ENCODE measurements at places on chromosomes 11 and 22. TPM values are rescaled to one million over a fixed set of nuclear protein-coding genes. Genes with fewer than 3 reads are reported as not detected.

ANKK1 gene
- 1.3 TPM for total RNA-seq

TMEM151A gene
- total RNA-seq = not detected

DPP3 gene
- 24.6 TPM for total RNA-seq

SBF2 gene
- 26.3 TPM for total RNA-seq

CNIH2 gene
- not detected for total RNA-seq

CNGA4 gene
- total RNA-seq = not detected

GRM5 gene
- total RNA-seq = not detected

GDPD4 gene
- not detected for total RNA-seq

SYT12 gene
- 0.83 TPM for total RNA-seq

HEPACAM gene
- not detected for total RNA-seq

DDT gene
- 126 TPM for total RNA-seq

GRCh38 chr11:64057890-64058289, 22.2 kb downstream of the FLRT1 start:
- no peak for DNase-seq

DNA sequence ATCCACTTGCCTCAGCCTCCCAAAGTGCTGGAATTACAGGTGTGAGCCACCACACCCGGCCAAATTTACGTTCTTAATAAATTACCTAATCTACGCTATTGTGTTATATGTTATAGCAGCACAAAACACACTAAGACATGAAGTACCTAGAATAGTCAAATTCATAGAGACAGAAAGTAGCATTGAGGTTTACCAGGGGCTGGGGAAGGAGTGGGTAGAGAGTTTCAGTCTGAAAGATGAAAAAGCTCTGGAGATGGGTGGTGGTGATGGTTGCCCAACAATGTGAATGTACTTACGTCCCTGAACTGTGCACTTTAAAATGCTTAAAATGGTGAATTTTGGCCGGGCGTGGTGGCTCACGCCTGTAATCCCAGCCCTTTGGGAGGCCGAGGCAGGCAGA, 65.7 kb upstream of the NUP50 start:
- no peak for DNase-seq

DNA sequence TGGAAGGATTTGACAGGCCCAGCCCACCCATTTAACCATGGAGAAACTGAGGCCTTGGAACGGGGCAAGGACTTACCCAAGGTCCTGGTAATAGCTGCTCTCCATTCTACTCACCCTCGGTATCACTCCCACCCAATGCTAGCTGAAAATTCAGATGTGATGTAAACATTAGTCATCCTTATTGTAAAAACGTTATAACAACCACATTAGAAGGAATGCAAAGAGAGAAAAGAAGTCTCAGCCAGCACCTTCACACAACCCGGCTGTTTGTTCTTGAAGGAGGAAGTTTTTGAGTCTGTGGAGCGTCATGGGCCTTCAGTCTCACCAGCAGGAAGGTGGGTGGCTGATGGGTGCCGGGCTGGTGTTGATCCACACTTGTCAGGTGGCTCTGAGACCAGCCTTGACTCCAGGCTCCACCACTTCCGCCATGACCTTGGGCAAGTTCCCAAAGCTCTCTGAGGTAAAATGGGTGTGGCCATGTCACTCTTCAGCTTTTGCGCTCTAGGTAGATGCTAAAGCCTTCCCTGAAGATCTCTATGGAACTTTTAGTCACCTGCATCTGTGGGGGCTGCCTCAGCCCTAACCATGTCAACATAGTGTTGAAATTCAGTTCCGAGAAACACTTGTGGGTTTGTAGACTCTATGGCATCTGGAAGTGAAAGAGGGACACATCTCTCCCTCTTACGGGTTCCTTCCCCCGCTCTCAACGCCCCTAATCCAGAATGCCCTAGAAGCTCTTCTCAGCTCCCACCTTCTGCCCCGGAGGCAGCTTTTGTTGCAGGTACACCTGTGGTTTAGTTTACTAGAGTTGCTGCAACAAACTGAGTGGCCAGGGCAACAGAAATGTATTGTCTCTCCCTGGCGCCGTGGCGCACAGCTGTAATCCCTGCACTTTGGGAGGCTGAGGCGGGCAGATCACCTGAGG, 14.8 kb downstream of the CD6 start:
- DNase-seq = no peak

DNA sequence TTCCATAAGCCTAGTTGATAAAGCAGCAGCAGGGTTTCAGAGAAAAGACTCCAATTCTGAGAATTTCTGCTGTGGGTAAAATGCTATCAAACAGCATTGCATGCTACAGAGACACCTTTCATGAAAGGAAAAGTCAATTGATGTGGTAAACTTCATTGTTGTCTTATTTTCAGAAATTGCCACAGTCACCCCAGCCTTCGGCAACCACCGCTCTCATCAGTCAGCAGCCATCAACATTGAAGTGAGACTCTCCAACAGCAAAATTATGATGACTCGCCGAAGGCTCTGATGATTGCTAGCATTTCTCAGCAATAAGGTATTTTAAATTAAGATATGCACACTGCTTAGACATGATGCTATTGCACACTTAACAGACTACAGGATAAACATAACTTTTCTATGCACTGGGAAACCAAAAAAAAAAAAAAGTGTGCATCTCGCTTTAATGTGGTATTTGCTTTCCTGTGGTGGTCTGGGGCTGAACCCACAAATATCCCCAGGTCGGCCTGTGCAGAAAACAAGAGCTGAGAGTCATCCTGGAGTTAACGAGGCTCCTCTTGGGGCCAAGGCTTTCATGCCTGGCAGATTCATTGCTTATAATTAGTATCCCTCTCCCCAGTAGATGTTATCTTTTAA, 192.1 kb downstream of the CTTN start:
- no peak for DNase-seq

GRCh38 chr22:37896939-37897338, 9.2 kb upstream of the MICALL1 start:
- DNase-seq = no peak

- no peak for DNase-seq
Measured at GRCh38 chr11:69567951-69568808, 72.8 kb upstream of the CCND1 start.

- no peak for DNase-seq
Measured at GRCh38 chr11:1041471-1041870, 5.0 kb upstream of the MUC6 start.

- no peak for DNase-seq
Measured at GRCh38 chr11:117281159-117281558, 10.0 kb upstream of the BACE1-AS start.

DNA sequence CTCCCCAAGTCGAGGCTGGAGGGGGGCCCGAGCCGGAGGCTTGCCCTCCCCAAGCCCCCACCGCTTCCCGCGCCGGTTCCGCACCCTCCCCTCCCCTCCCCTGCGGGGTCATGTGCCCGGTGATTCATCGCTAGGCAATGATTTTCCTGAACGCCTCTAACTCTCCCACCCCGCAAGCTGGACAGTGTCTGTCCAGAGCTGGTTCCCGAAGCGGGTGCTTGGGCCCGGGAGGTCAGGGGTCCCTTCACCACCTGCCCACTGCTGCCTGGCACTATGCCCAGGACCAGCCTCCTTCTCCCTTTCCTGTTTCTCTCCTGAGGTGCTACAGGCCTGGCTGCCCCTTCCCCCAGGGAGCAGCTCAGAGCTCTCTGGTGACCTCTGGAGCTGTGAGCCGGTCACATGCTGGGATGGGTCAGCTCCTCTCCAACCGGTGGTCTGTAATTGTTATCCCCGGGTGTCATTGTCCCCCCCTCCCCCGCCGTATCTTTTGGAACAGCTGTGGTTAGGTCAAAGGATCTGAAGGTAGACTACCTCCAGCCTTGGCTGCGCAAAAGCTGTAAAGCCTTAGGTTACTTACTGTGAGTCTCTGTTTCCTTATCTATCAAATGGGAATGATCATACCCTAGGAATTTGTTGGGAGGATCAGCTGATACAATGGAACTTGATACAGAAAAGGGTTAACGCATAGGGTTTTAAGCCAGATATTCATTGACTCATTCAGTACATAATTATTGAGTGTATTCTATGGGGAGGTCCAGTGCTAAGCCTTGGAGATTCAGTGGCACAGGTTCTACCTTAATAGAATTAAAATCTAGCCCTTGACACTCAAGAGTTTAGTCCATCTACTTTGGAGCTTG, 753 bp downstream of the STX3 start:
- DNase-seq = no peak

DNA sequence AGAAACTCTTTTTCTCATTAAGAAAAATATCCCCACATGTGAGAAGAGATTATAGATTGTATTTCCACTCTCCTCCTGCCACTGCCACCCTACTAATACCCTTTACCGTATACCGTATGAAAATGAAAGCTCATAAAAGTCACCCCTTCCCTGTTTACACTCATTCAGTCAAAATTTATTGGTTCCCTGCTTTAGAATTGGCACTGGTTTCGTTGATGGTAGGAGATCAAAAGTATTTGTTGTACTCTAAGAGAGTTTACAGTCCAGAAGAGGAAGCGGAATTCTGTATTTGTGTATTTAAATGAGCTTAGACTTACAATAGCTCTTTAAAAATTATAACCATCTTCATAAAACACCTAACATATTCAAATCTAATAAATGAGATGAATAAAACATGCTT, 68.2 kb downstream of the BBOX1 start:
- DNase-seq = no peak

DNA sequence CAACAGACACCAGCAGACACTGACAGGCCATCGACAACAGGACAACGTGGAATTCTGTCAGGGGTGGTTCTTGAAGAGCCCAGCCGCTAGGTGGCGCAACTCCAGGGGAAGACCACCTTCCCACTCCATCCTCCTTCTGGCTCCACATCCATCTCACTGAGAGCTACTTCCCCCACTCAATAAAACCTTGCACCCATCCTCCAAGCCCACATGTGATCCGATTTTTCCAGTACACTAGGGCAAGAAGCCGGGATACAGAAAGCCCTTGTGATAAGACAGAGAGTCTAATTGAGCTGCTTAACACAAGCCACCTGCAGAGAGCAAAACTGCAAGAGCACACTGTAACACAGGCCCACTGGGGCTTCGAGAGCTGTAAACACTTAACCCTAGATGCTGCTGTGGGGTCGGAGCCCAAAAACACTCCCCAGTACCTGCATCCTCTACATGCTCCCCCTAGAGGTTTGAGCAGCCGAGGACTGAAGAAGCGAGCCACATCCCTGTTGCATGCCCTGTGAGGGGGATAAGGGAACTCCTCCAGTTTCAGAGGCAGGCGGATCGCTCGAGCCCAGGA, 11.5 kb upstream of the RAB39A start:
- no peak for DNase-seq

- DNase-seq = no peak
Measured at GRCh38 chr22:19578180-19579004, 54.2 kb upstream of the CLDN5 start.

DNA sequence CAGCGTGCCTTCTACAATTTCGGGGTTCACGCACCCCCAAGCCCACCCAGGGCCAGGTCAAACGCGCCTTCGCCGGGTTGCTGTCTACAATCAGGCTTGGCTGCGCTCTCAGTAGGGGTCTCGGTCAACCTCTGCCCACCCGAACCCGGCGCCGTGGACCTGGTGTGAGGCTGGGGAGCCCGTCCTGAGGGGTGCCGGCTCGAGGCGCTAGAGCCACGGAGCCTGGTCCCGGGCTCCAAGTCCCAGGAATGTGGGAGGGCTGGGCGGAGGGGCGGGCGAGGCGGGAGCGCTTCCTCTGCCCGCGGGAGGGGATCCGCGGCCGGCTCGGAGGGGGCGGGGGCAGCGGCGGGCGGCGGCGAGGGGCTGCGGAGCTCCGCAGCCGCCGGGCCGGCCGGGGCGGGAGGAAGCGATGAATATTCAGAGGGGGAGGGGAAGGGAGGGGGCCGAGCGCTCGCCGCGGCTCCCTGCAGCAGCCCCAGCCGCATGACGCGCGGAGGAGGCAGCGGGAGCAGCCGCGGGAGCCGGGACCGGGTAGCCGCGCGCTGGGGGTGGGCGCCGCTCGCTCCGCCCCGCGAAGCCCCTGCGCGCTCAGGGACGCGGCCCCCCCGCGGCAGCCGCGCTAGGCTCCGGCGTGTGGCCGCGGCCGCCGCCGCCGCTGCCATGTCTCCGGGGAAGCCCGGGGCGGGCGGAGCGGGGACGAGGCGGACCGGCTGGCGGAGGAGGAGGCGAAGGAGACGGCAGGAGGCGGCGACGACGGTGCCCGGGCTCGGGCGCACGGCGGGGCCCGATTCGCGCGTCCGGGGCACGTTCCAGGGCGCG, at the start of gene PTPRJ:
TSS of gene PTPRJ (plus strand) at position 472 of the 819 bp plus-strand sequence. CDS start 354 bp downstream, outside the sequence.
- no peak for DNase-seq

GRCh38 chr11:11022125-11022730, 164.4 kb upstream of the ZBED5 start:
- DNase-seq = no peak

- no peak for DNase-seq
Measured at GRCh38 chr11:58525037-58525614, 17.2 kb upstream of the OR5B21 start.

DNA sequence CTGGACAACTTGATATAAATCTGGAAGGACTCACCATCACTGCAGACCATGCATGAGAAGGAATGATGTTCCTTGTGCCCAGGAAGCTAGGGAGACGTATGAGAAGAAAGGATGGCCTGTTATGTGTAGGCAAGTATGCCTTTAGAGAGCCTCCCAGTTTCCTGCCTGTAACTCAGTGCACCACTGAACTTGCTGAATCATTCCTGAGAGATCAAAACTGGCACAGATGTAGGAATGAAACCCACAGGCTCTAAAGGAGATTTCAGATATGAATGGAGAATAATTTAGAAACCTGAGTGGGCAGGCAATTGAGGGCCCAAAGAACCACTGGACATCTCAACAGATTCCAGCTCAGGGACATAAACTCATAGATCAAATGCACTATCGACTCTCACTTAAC, 38.4 kb upstream of the PRSS23 start:
- DNase-seq = no peak

GRCh38 chr11:61062181-61062930, 39.9 kb upstream of the CD5 start:
- no peak for DNase-seq

DNA sequence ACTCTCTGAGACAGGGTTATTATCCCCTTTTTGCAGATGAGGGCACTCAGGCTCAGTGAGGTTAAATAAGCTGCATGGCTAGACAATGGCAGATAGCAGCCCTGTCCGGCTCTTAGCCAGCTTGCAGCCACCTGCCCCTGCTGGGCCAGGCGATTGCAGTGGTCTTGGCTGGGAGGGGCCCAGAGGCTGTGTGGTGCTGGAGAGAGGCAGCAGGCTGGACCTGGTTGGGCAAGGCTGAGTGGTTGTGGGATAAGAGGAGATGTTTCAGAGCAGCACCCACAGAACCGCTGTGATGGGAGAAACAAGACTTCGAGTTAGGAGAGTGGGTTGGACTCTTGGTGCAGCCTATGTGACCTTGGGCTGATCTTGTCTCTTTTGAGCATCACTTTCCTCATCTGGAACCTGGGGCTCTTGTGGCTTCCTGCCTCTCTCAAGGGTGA, 25.5 kb downstream of the PTPRJ start:
- DNase-seq = no peak

DNA sequence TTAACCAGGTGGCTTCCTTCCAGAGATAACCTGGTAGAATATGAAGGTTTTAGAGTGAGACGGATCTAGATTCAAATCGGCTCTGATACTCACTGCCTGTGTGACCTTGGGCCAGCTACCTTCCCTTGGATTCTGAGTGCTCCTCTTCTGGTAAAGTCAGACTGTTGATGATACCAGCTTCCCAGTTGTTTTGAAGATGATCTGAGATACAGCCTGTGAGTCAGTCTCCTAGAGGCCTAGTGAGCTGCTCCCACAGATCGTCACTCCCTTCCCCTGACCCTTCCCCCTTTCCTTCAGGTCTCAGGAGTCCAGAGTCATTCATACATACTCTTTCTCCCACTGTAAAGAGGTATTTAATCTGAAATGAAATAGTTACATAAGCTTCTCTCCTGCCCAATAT, 207.8 kb downstream of the GRIK4 start:
- no peak for DNase-seq

All from esophagus squamous epithelium (tissue), 5 donors.